ENCODE measurements at places on chromosomes 12 and 14.
A peak's percentile ranks its signal among the peaks of the same experiment; 100 is the strongest.

DNA sequence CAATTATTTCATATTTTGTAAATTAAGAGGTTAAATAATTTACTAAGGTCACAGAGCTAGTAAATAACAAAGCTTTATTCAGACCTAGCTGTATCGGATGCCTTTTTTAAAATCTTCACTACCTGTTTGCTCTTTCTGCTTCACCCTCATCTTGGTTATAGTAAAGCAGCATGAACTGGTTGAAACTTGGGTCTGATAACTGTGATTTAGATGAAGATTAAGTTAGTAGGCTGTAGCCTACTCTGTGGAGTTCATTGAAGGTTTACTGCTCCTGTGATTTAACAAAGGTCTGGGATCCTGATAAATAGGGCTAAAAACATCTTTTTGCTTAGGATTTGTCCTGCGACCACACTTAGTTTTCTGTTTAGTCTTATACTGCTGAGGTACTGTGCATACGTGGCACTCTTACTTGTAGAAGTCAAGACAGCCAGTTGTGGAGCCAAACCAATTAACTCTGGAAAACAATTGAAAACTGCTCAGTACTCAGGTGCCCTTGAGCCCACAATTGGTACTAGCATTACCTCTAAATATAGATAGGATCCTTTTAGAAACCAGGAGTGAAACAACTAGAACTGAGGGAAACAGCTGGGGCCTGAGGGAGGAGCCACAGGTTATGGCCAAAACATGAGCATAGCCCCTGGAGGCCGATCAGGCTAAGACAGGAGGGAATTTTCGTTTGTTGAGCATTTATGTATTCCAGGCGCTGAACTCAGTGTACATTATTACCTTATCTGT is 2.3 kb downstream of the SPATS2 start:
- DNase-seq = no peak

DNA sequence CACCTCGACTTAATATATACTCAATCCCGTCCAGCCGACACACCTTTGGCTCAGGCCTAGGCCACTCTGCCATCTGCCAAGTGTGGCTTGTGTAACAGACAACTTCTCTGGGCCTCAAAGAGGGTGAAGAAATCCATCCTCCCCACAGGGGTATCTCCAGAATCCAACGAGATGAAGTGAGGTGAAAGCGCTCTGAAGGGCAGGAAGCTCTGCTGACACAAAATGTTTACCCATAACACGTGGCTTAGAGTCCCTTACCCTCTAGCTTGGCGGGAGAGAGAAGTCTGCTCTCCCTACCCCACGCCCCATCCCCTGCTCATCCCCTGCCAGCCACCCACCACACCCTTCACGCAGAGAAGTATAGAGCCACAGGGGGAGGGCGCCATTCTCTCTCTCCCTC is 13.0 kb downstream of the ZBTB39 start:
- no peak for DNase-seq

GRCh38 chr14:37384870-37385596 is 187.3 kb downstream of the MIPOL1 start:
- DNase-seq = no peak

DNA sequence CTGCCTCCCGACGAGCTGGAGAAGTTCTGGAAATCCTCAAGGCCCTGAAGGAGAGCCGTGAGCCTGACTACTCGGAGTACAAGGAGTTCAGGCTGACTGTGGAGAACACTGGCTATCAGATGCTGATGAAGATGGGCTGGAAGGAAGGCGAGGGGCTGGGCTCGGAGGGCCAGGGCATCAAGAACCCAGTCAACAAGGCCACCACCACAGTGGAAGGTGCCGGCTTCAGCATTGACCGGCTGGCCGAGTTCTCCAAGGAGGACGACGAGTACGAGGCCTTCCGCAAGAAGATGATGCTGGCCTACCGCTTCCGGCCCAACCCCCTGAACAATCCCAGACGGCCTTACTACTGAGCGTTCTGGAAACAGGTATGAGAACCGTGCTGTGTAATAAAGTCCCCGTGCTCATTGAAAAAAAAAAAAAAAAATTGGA is 366.1 kb upstream of the ATXN7L3B start:
- DNase-seq = no peak

GRCh38 chr14:68497011-68497410 is 295.9 kb downstream of the ZFP36L1 start:
- DNase-seq = no peak

DNA sequence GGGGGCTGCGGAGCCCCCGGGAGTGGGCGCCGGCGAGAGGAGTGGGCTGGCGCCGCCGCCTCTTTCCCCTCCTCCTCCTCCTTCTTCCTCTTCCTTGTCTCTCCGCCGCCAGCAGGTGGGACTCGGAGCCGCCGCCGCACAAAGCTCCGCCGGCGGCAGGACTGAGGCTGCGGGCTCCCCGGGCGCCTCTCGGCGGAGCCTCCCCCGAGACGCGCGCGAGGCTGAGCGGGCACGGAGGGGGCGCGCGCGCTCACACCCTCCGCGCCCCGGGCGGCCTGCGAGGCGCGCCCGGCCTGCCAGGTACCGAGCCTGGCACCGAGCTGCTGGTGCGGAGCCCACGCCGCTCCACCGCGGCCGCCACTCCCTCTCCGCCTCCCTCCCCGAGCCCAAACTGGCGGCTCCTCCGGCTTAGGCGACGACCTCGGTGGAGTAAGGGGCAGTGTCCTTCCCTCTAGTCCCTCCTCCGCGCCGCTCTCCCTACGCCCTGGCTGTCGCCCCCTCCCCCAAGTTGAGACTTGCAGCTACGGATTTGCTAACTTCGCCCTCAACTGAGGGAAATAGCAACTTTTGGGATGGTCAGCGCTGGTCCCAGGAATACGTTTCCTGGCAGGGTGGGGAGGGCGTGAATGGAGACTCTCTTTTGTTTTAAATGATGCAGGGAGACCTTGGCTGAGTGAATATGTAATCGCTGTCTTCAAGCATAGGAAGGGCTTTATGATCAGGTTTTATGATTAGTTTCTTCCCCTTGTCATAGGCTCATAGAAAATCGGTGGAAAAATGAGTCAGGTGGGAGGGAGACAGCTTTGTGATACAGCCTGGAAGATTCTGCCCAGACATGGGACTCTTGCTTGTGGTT is 199.5 kb upstream of the CAND1 start:
- DNase-seq = no peak

DNA sequence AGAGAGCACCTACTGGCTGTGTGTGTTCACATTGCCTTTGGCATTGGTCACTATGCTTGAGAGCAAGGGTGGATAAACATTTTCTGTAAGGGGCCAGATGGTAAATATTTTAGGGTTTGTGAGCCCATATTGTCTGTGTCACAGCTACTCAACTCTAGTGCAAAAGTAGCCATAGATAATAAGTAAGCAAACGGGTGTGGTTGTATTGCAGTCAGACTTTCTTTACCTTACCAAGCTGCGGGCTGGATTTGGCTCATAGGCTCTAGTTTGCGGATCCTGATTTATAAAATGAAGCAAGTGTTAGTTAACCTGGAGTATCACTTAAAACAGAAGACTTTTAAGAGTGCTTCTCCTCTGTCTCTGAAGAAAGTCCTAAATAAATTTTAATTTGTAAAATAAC is 169.0 kb downstream of the KICS2 start:
- no peak for DNase-seq

DNA sequence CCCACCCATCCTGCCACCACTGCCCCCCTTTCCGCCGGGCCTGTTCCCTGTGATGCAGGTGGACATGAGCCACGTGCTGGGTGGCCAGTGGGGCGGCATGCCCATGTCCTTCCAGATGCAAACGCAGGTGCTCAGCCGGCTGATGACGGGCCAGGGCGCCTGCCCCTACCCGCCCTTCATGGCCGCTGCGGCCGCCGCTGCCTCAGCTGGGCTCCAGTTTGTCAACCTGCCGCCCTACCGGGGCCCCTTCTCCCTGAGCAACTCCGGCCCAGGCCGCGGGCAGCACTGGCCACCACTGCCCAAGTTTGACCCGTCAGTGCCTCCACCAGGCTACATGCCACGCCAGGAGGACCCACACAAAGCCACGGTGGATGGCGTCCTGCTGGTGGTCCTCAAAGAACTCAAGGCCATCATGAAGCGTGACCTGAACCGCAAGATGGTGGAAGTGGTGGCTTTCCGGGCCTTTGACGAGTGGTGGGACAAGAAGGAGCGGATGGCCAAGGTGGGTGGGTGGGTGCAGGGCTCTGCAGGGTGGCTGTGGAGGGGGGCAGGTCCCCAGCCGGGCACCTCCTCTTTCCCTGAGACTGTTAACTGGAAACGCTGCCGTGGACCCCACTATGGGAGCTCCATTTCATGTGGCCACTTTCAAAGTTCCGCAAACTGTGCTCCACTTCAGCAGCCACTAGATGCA is 10.8 kb downstream of the SETD1B start:
- DNase-seq = no peak

DNA sequence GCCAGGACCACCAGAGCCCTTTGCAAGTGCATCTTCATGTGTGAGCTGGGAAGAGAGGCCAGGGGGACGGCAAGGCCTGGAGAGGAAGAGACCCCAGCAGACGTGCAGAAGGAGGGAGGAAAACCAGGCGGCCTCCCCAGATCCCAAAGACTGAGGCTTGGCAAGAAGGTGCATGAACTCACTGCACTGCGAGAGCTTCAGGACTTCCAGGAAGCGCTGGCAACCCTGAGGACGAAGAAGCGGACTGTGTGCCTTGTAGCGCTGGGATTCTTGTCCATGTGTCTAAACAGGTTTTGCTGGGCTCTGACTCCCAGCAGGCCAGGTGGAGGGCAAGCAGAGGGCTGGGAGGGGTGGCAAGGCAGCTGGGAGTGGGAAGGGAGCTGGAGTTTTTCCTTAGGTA is 939 bp downstream of the TGFB3 start:
- DNase-seq = no peak

GRCh38 chr12:71536279-71536938 is 96.8 kb downstream of the LGR5 start:
- no peak for DNase-seq

DNA sequence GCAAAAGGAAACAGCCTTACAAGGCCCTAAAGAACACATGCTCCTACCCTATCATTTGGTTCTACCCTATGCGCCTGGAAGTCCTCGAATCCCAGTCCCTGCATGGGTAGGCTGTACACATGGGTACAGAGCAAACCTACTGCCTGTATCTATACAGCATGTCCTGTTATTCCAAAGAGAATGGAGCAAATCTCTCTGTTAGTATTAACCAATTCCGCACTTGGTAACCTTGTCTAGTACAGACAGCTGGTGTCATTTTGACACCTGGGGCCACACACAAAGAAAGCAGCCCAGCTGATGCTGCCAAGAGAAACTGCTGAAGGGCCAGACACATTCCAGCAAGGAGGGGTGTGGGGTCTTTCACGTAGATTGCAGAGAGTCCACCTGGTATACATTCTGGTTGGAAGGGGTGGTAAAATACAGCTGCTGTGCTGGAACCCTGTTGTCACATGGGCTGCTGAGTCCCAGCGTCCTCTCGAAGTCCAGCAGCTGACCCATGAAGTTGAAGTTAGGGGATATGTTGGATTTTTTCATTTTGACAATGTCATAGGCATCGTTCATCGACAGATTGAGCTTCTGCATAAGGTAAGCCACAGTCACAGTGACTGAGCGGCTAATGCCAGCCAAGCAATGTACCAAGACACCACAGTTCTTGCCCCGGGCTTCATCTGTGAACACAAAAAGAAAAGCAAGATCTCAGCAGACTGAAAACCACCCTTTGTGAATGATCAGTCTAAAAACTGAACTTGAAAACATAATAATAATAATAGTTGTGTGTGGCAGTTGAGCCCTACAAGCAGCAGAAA is 3.2 kb downstream of the DUSP6 start:
- DNase-seq = no peak

- peak; percentile 13 for DNase-seq
Observed at GRCh38 chr12:8709124-8709830, 11.5 kb downstream of the RIMKLB start.

DNA sequence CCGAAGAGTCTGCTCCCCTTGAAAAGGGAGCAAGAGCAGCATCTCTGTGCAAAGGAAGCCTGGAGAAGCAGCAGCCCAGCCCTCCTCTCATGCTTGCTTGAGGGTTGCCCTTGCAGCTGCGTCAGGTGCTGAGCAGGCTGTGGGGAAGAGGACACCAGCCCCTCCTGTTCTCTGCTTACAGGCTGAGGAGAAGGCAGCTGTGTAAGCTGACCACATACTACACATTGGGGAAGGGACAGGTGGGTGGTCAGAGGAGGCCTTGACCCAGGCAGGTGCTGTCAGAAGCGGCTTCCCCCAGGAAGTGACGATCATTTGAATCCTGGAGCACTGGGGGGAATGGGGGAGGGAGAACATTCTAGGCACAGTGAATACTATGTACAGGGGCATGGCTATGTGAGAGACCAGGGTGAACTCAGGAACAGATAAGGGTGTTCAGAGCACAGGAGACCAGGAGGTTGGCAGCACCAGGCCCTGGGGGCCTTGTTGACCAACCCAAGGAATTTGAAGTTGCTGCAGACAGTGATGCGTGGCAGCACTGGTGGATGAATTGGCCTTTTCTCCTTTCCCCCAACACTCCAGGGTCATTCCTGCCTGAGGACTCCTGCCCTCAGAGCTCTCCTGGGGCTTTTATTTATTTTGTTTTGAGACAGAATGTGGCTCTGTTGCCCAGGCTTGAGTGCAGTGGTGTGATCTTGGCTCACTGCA is 2.7 kb upstream of the KLC1 start:
- no peak for DNase-seq

- DNase-seq = no peak
Observed at GRCh38 chr12:8823565-8824300, 1.3 kb downstream of the A2ML1 start.

GRCh38 chr12:113894697-113895096 is 71.4 kb downstream of the RBM19 start:
- no peak for DNase-seq

DNA sequence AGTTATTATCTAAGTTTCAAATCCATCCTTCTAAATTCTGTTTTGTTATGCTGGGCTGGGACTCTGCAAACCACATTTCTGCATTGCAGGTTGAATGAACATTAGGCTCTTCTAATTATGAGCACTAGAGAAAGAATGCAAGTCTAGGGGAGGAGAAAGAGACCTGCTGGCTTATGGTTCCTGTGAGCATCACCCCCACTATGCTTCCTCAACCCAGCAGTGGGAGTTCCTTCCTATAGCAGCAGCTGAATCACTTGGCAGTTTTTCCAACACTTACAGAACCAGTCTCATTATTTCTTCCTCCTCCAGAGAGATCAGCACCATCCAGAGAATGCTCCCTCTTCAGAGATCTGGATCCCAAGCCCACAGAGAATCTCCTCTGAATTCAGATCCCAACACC is 297.7 kb upstream of the CLEC14A start:
- DNase-seq = no peak

DNA sequence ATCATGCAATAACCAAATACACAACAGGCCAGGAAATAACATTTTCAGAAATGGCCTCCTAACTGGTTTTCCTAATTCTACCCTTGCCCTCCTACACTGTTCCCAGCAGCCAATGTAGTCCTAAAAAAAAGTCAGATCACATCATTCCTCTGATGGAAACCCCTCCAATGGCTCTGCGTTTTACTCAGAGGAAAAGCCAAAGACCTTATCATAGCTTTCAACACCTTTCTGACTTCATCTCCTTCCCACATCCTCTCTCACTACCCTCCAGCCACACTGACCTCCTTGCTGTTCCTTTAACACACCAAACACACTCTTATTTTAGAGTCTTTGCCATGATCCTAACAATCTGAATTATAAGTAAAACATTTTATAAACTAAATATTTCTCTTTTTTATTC is 1.1 kb downstream of the MED6 start:
- DNase-seq = no peak
